ENCODE measurements at places on chromosomes 2 and 18.

- DNase-seq, result no peak
Observed at GRCh38 chr2:207133820-207134519, 31.8 kb downstream of the KLF7 start.

GRCh38 chr2:56542213-56542612 is 358.4 kb downstream of the CCDC85A start:
- DNase-seq, result no peak

DNA sequence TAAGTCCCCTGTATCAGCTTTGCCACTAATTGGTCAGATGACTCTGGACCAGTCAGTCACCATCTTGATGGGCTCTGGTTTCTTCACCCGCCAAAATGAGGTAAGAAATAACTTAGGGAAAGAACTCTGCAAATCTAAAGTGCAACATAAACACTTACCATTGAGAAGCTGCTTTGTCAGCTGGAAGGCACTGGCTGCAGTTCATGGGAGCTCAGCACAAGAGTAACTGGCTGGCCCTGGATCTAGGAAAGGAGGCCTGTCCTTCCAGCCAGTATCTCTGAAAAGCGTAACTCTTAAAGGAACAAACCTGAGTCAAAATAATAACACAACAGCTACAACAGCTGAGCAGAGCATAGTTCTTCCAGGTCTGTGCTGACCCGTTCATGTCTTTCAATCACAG is 123.9 kb downstream of the CACNB4 start:
- no peak for DNase-seq

DNA sequence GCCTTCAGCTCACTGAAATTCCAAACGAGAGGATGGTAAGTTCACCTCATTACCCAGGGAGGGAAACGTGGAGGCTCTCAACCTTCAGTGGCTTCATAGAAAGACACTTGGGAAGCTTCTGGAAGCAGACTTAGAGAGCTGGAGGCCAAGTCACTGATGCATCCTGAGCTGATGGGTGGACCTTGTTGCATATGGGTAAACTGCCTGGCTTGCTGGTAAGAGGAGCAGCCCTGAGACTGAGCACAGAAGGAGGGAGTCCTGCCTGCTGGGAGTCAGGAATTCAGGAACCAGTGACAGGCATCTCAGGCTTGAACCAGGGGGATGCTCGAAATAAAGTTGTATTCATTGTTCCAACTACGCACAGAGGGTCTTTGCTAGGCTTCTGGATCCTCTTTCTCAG is 66.5 kb upstream of the NPAS2 start:
- no peak for DNase-seq

DNA sequence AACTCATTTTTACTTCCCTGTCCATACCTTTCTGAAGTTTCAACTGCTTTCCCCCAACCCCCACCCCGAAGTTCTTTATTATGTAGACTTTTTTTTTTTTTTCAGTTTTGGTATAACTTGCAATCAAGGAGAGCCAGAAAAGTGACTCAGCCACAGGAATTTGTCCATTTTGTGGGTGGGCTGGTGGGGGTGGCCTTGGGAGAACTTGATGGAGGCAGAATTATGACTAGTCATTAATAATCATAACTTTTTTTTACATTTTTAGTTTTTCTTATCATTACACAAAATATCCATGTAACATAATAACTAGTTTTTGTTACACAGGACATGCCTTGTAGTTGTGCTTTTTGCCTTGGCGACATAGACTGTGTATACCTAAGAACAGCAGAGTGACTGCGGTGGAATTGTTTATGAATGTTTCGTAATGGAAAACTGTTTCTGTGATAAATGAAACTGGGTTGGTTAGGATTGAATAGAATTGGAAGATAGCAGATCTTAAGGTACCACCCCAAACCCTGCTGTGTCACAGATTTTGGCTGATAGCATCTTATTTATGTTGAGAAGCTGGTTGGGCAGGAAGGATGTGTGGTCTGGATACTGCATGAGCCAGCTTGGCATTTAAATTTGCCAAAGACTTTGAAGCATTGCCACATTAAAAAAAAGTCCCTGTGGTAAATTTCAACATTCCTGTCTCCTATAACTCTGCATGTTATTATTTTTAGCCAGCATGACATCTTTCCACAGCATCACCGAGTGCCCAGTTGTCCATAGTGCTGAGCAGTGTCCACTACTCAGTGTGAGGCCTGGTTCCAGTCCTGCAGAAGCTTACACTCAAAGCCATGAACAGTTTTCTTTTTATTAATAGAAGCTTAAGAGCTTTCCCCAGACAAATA is 30.7 kb downstream of the LYPD6B start:
- no peak for DNase-seq

- no peak for DNase-seq
Observed at GRCh38 chr18:76384861-76385680, 110.0 kb downstream of the ZNF516 start.

DNA sequence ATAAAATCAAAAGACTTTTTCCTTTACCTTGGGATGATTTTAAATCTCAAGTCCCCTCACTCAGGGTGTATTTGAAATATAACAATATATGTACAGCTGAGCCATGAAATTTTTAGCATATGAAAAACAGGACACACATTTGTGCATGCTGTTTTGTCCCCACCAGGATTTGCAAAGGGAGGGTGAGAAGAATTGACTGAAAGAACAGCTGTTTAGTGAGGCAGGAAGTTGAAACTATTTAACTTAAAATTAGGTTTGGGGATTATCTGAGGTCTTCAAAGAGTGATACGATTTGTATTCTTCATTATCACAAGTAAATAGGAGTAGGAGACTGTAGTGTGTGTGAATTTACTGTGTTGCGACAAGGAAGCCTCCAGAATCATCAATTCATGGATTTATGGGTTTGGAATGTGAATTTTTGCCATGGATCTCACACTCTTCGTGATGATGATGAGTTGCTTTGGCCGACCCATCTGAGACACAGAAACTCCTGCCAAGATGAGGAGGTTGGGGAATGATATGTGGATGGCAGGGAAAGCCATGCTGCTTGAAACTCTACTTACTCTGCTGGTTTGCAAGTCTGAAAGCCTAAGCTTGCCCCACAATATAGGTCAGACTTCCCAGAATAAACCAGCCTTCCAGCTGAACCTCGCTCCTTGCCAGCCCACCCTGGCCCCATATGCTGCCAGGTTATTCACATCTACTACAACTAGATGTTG is 31.0 kb upstream of the SPATS2L start:
- DNase-seq, result no peak

DNA sequence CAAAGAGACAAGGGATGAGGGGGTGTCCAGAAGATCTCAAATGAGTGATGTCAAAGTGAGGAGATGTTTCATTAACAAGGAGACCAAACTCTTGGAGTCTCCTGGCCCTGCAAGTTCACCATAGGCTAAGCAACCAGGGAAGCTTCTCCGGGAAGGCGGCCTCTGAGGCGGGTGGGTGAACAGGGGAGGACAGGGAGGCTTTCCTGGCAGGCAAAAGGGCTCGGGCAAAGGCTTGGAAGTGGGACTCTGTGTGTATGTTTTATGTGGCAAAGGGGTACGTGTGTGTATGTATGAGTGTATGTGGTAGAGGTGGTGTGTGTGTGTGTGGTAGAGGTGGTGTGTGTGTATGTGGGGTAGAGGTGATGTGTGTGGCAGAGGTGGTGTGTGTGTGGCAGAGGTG is 163.9 kb downstream of the DYSF start:
- no peak for DNase-seq

GRCh38 chr2:142791335-142791734 is 86.1 kb upstream of the KYNU start:
- DNase-seq, result no peak

DNA sequence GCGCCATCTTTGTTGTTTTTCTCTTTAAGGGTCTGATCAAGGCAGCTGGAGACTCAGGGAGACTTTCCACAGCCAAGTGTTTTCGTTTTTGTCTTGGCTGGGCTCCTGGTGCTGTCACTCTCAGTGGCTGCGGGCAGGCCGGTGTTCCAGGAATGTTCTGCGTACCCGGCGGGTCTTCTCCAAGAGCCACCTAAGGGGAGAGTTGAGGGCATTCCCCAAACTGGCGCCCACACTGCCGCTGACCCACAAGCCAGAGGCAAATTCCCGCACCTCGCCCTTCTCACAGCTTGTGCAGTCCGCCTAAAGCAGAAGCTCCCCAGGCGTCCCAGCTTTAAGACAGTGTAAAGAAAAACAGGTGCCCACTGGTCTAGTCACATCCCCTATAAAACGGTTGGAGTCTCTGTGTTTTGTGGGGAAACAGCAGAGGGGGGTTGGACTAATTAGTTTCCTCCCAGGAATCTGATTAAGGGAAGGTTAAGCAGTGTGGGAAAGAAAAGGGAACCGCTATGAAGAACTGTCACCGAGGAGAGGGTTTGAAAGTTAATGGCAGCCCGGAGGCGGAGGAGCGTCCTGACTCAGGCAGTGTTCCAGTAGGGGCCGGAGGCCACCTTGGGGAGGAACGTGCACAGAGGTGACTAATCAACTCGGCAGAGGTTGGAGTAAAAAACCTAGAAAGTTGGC is 224.5 kb downstream of the SLC4A3 start:
- no peak for DNase-seq

GRCh38 chr2:178295115-178295514 is 100.8 kb downstream of the OSBPL6 start:
- no peak for DNase-seq

- no peak for DNase-seq
Observed at GRCh38 chr2:70964596-70965386, 13.6 kb upstream of the ANKRD53 start.

GRCh38 chr2:73142937-73143336 is 30.2 kb upstream of the RAB11FIP5 start:
- no peak for DNase-seq

DNA sequence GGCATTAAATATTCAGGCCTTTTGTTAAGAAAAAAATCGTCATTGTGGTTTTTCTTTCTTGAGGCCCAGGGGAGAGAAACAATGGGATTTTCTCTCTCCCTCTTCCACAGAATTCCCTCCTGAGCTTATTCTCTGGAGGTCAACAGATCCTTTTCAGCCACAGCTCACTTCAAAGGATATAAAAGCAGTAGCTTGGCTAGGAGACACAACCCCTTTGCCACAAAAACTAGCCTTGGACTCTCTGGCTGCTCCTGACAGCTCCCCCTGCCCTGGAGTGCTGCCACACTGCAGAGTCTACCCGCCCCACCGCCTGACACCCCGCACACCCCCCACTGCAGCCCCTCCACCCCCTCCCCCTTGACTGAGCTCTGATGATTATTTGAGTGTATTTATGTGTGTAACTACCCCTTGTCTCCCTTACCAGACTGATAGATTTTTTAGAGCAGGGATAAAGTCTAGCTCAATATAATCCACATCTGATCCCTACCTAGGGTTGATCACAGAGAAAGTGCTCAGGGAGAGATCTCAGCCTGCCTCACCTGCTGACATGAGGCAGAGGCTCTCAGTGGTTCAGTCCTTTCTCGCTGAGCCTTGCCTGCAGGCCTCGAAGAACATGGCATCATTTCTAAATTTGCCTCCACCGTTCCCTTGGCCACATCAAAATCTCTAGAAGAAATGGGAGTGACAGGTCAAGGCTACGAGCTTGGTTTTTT is 132.2 kb upstream of the SP5 start:
- DNase-seq, result no peak

DNA sequence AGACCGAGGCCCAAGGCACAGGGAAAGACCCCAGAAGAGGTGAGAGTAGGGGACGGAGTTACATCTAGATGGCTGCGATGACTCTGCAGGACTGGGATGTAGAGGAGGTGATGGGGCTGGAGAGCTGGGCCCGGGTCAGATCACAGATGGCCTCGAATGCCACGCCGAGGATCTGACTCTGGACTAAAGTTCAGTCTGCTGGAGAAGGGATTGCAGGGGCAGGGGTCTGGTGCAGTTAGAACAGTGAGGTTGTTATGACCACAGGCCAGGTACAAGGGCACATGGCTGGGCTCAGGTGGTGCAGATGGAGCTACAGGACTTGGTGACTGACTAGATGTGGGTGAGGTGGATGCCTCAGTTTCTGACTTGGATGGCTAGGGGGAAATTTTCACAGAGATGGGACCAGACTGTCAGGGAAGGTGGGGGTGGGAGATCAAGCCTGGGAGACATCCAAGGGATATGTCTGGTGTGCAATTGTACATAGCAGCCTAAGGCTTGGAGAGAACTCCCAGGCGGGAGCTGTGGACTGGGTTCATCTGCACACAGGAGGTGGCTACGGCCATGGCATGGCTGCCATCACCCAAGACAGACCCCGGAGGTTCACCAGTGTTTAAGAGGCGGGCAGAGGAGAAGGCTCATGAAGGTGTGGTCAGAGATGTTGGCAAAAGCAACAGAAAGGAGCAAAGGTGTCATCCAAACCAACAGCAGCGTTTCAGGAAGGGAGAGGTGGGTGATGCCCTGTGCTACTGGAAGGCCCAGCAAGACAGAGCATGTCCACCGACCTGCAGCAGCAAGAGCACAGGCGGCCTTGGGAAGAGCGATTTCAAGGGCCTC is 66.9 kb downstream of the CIB4 start:
- no peak for DNase-seq

- DNase-seq, result no peak
Observed at GRCh38 chr18:32893915-32894314, 121.1 kb upstream of the KLHL14 start.

- DNase-seq, result no peak
Observed at GRCh38 chr18:36298126-36298741, 721 bp downstream of the FHOD3 start.

DNA sequence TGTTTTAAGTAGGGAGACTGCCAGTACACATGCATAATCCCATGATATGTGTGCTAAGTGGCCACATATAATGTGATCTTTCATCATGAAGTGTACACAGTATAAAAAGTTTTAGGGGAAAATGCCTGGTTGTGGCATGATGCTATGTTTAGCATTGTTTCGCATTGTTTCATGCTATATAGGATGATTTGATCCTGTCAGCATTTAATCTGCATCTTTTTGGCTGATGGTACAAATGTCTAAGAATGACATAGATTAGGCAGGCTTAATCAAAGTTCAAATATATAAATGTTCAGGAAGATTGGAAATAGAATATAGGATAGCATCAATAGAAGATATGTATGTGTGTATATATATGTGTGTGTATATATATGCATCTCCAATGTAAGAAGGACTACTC is 83.6 kb downstream of the MYO3B start:
- no peak for DNase-seq

- DNase-seq, result no peak
Observed at GRCh38 chr2:224630659-224631550, 45.7 kb upstream of the CUL3 start.

GRCh38 chr2:21404137-21404536 is 280.4 kb downstream of the TDRD15 start:
- no peak for DNase-seq

DNA sequence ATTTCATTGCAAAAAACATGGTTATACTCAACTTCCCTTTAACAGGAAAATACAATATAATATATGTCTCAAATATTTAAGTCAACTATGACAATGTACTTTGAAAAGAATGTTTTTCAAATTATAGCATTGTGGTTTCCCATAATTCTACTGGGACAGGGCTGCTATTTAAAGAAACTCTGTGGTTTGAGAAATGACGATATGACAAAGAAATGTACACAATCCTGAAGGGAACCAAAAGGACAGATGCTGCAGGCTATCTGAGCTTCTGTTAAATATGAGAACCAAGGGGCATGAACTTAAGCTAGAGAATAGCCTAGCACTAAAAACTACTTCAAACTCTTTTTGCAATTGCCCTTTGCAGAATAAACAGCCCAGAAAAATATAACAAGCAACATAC is 415.9 kb downstream of the GRB14 start:
- no peak for DNase-seq
